GM10248 (cell line): ENCODE measurements at places on chromosomes 16 and 17.
A peak's percentile ranks its signal among the peaks of the same experiment; 100 is the strongest.

- no peak for DNase-seq
Observed at GRCh38 chr16:50603206-50604064, 55.2 kb downstream of the NKD1 start.

DNA sequence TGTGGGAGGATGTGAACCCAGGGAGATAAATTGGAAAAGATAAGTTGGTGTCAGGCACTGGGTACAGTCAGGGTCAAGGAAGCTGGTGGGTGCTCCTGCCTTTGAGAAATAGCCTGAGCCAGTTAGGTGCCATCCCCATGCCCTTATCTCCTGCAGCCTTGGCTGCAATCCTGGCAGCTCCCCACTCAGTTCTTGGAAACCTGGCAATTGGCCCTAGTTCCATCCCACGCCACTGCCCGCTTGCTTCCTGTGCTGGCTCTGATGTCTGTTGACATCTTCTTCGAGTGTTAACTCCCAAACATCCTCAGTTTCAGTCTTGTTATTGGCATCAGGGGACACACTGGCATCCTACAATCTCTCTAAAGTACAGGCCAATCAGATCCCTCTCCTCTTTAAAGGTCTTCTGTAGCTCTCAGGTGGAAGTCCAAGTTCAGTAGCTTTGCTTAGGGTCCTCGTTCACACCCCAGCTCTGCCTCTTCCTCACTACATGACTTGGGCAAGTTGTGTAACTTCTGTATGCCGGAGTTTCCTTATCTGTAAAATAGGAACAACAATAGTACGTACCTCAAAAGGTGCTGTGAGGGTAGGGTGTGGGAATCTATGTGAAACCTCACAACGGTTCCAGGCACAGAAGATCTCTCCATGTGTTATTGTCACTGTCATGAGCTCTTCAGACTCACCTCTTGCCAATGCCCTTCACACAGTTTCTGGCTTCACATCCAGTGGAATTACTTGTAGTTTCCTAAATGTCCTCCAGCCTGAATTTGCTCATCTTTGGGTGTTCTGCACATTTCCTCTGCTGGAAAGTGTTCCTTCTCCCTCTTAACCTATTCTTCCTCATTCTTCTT, 13.5 kb upstream of the PRKAR1A start:
- DNase-seq: no peak

- DNase-seq: no peak
Observed at GRCh38 chr17:33373273-33373672, 80.2 kb upstream of the ASIC2 start.

GRCh38 chr16:56763291-56763916, 33.5 kb downstream of the NUP93 start:
- DNase-seq: no peak

GRCh38 chr17:30701498-30701989, 122.9 kb downstream of the CRLF3 start:
- no peak for DNase-seq

DNA sequence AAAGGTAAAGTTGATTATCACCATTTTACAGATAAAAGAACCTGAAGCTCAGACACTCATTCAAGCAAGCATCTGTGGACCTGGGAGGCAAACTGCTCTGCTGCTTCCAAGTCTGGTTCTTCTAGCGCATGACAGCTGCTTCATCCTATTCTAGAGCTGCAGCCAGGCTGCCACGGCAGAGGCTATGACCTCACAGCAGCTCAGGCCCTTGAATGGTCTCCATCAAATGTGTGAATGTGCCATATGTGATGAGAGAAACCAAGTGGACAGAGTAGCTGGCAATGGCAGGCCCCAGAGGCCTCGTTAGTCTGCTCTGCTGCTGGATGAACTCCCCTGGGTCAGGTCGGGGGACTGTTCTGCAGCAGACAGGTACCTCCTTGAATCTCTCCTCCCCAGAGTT, 30.7 kb upstream of the FOXJ1 start:
- no peak for DNase-seq

DNA sequence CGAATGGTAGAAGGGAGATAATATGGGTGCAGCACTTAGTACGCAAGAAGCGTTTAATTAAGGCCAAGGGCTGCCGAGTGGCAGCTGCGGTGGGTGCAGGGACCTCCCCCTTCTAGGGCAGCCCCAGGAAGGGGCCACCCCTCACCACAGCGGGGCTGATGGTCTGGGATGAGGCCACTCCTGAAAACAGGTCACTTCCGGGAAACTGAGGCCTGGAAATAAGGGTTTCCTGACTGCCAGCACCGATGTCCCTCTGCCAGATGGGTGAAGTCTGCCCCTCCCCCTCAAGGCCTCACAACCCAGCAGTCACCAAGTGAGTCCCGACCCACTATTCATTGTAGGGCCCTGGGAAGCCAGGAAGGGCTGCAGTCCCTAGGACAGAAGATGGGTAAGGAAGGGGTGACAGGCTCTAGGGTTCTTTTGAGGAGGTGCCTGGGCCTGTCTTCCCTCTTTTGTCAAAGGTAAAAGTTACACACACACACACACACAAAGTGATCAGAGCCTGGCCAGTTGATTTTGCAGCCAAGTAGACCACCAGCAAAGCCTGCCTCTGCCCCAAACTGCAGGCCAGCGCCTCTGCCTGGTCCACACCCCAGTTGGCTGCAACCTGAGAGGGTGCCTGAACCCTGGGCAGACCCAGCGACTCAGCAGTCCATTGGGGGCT, 12.5 kb downstream of the SREBF1 start:
- no peak for DNase-seq

DNA sequence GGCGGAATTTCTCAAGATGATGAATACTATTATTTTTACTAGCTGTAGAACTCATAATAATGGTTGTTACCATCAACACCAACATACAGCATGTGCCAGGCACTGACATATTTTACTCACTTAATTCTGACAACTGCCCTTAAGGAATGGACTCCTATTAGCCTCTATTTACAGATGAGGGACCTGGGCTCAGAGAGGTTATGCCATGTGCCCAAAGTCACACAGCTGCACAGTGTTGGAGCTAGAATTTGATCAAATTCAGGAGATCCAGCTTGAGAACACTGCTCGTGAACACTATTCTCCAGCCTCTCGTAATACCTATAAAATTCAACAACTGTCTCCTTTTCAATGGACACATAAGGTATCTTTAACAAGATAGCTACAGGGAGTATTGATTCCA, 97.2 kb downstream of the XYLT1 start:
- no peak for DNase-seq

DNA sequence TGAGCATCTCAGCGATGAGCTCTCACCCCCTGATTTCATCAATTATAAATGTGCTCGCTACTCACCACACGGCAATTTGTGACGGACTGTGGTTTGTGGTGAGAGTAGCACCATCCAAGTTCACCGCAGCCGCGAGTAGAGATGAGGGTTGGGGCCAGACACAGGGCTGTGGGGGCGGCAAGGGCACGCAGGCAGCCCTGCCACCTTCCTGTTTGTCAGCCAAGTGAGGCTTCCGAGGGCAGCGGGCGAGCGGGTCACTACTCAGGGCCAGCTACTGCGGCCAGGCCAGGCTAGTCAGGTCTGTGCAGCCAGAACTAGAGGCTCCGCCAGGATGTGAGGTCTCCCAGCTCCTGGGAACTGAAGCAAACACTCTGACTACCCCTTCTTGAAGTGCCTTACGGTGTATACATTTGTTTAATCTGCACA, 39.6 kb upstream of the MEOX1 start:
- DNase-seq: peak; percentile 45

DNA sequence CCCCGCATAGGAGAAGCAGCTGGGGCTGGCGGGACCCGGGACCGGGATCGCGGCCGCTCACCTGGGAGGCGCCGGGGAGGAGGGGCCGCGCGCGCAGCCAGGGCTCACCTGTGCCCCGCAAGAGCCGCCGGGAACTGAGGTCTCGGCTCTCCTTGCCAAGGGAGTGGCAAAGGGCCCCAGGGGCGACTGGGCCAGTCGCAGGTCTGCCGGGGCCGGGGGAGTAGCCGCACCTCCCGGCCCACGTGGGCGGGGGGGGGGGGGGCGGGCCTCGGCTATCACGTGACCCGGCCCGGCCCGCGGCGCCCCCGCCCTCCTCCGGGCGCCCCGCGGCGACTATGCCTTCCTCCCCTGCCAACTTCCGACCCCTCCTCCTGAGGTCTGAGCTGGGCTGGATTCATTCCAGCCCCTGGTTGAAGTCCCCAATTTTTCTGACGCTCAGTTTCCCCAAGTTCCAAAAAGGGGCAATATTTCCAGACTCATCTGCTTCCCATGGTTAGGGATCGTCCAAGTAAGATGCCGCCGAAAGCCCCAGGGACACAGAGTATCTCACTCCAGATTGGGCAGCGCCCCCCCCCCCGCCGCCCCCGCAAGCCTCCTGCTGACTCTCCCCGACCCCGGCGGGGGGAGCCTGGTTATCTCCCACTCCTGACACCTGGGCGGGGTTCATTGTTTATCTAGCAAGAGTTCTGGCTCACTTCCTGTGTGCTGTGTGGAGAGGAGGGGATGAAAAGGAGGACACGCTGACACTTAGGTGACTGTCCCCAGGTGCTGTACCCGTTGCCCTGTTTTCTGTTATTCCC, at the start of gene TMC6:
TSS of gene TMC6 (minus strand) at position 205 of the 800 bp plus-strand sequence. CDS start 1,923 bp downstream, outside the sequence.
- peak; percentile 89 for DNase-seq

GRCh38 chr16:3576211-3576610, 992 bp downstream of the NLRC3 start:
- DNase-seq: no peak

GRCh38 chr17:40363111-40363827, 1.3 kb downstream of the GJD3 start:
- no peak for DNase-seq

DNA sequence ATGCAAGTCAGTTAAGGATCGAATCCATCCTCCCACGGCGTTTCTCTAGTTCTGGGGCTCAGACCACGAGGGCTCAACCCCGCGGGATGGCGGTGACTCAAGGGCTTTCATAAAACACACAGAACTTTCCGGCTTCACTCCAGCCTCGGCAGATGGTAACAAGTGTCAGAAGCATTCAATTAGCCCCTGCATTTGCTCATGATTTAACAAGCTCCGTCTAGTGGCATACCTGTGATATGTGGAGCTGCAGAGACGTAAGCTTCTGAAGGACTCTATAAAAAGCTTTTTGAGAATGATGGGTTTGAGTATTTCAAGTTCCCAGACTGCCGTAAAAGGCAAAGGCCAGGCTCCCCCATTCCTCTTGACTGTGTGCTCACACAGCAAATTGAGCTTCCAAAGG, 91.3 kb upstream of the SEC14L1 start:
- no peak for DNase-seq

GRCh38 chr16:3865241-3865640, 15.3 kb downstream of the CREBBP start:
- no peak for DNase-seq

DNA sequence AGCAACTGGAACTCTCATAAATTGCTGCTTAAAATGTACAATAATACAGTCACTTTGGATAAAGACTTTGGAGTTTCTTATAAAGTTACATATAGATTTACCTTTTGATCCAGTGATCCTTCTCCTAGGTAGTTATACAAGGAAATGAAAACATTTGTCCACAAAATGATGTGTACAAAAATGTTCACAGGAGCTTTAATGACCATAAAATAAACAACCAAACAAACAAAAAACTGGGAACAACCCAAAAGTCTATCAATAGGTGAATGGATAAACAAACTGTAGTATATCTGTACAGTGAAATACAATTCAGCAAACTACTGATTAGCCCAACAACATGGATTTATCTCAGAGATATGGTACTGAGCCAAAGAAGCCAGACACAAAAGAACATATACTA, 37.6 kb downstream of the TTLL6 start:
- no peak for DNase-seq

- no peak for DNase-seq
Observed at GRCh38 chr17:68903286-68903685, 51.9 kb downstream of the ABCA8 start.

DNA sequence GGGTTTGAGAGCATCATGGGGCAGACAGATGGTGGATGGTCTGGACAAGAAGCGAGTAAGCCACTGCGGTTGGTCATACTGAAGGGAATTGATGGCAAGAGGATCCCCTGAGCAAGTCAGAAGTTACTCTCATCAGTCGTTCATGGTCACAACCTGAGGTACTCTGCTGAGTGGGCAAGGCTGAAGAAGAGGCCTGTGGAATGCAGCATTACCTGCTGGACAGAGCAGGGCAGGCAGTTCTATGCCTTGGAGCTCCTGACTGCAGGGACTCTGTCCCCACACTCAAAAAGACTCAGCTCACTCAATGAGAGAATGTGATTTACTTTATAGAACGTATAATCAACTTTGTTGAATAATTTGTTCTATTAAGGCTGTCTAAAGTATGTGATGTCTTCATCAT, 28.3 kb downstream of the ALDH3A2 start:
- no peak for DNase-seq

DNA sequence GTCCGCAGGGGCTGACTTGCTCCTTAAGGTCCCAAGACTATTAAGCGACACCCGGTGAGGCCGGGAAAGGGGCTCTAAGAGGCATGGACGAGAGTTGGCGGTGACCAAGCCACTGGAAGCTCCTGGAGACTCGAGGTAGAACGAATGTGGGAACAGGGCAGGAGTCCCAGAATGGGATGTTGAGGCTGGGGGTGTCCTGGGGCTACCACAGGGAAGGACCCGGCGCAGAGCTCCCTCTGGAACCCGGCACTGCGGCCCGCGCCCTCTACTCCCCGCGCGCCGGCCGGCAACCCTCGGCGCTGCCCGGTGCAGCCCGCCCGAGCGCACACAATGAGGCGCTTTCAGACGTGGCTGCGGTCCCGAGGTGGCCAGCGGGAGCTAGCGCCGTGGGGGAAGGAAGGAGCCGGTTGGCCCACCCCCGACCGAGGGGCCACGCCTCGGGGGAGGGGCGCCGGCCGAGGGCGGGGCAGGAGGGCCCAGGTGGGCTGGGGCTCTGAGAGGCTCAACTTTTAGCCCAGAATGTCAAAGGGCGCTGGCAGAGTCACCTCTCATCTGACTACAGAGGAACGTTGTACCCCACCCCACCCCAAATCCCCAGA, at the start of gene CHST6:
TSS of gene CHST6 (minus strand) at position 366 of the 599 bp plus-strand sequence. CDS start 15,613 bp downstream, outside the sequence.
- peak; percentile 86 for DNase-seq
